ENCODE measurements at places on chromosomes 12 and 14.

DNA sequence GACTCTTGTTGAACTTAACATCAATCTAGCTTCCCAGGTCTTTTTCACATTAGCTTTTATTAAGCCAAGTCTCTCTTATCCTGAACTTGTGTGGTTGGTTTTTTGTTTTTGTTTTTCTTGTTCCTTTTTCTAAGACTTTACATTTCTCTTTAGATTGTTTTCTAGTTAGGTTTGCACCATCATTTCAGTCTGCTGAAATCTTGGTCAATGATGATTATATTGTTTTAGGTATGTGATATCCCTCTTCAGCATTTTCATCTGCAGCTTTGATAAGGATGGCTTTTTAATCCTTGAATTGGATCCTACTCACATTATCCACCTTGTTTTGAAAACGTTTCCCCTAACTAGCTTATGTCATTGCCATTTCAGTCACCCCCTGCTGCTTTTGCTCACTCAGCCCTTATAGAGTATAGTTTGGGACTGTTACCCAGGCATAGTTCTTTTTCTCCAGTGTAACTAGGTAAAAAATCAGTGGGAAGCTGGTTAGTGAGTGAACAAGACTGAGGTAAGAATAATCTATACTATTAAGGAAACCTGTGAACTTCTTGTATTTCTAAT lies 22.0 kb downstream of the YLPM1 start:
- no peak for DNase-seq

- no peak for DNase-seq
These were observed 191.8 kb downstream of the DACT1 start for GRCh38 chr14:58829594-58829993.

DNA sequence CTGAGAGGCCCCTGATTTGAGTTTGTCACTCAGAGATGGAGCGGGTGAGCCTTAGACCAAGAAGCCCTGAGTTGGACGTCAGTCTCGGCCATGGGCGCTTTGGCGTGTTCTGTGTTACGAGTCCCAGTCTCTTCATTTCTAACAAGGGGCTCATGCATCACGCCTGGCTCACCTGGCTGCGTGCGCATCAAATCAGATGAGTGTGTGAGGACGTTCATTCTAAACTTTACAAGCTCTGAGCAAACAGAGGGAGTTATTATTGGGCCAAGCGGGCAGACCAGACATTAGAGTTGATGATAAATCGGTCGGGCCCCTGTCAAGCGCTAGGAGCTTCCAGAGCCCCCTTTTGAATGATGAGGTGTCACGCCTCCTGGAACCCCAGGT lies 117.2 kb downstream of the CALM1 start:
- no peak for DNase-seq

- peak; percentile 22 for DNase-seq
These were observed 74.9 kb downstream of the PPP2R5E start for GRCh38 chr14:63468294-63468693.

GRCh38 chr12:13835652-13836051 lies 145.8 kb downstream of the GRIN2B start:
- no peak for DNase-seq

GRCh38 chr14:46626876-46627275 lies 24.7 kb downstream of the RPL10L start:
- DNase-seq, result no peak

- DNase-seq, result no peak
These were observed 141.6 kb downstream of the APAF1 start for GRCh38 chr12:98786653-98787052.

Data from ELR (cell line).